ENCODE measurements at places on chromosomes 6 and 20.

DNA sequence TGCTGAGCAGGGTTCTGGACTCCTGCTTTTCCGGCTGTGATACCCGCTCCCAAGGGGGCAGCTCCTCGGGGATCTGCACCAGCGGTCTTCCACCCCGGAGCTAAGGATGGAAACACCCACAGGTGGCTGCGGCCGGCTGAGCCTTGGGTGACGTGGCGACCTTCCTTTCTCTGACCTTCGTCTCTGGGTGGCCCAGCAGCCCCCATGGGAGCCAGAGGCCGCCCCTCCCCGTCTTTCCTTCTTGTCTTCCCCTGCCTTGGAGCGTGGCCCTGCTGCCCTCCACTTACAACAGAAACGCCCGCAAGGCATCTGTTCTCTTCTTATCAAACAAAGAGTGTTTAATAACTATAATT lies 405.7 kb downstream of the TAF4 start:
- DNase-seq, result no peak

DNA sequence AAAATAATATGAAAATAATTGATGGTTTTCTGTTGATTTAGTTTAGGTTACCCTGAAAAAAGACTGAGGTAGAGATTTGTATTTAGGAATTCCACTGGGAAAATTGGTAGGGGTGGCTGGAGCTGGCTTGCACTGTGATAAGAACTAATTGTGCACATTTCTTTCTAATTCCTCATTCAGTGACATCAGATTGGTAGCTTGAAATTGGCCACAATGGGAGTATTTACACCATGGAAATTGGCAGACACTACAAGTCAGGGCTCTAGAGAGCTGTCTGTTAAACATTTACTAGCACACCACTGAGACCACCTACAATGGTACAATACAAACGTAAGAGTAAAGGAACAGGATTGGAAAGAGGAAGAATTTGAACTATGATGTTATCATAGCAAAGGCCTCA lies 52.0 kb upstream of the ISM1 start:
- DNase-seq, result no peak

DNA sequence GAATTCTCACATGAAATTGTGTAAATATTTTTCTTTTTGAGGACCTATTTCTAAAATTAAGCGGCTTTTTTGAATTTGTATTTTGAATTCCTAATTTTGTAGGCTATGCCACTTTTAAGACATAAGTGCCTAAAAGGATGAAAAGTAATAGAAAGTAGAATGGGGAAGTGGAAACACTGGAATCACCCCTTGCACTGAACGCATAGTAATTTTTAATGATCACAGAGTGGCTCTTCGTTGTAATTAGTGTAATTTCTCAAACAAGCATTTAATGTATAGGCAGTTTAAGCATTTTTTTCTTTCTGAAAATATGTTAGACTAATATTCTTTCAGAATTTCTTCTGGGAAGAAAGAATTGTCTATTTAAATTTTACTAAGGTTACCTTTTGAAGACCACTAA lies 73.2 kb downstream of the ARID1B start:
- DNase-seq, result no peak

DNA sequence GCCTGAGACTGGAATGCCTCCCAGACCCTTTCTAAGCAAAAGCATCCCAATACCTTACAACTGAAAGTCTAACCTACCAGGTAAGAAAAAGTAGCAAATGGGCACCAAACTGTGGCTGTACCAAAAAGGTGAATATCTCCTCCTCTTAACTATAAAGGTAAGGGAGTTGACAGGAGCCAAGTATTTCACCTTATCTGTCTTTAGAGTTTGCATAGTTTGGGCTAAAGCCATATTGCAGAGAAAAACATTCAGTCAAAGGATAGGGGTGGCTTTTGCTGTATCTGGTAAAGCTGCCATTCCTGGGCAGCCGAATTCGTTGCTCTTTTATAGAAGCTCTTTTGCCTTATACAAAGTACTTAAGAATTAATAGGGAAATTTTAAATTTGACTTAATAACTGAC lies 38.1 kb downstream of the PHF3 start:
- no peak for DNase-seq

DNA sequence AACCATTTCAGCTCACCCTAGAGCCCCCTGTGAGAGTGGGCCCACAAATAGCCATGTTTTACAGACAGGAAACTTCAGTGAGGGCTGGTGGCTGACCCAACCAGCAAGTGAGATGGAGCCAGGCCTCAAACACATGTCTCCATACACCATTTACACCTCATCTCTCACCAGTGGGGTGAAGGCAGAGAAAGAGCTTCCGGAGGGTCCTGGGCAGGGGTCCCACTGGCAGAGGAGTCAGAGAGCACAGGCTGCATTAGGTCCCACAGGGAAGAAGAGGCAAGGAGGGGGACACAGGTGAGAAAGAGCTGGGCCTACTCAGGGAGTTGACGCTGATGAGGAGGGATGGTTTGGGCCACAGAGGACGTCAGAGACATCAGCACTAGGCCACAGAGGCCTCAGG lies 172.6 kb downstream of the VEGFA start:
- DNase-seq, result no peak

- no peak for DNase-seq
These were observed 6.4 kb upstream of the COL9A1 start for GRCh38 chr6:70309243-70309642.

DNA sequence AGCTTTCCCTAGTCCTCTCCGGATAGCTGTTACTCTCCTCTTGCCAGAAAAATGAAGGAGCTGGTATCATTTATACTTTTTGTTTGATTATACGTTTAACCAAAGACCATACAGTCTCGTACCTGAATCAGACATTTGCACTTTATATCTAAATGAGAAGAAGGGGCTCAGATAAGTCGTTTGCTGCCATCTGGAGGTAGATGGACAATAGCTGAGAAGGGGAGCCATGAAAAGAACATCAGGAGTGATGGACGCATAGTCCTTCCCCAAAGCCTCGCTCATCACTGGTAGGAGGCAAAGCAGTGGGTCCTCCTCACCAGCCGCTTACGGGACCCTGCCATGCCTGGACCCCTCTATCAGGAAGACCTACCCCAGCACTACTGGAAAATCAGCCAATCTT lies 45.4 kb downstream of the RPF2 start:
- DNase-seq, result no peak

DNA sequence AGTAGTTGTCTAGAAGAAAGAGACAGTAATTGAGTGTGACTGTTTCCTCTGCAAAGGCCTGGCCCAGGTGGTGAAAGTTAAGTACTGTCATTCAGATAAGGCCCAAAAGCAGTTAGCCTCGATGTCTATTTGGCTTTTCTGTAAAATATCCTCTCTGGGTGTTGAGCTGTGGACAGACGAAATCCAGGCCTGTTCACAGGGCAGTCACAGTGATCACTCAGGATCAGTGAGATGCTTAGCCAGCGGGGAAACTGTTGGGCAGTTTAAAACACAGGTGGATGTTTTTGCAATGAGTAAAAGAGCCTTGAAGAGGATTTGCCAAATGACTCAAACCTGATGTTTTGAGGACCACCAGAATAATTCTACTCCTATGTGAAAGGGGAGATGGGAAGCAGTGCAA lies 22.0 kb upstream of the PRDM1 start:
- DNase-seq, result no peak

GRCh38 chr6:69878795-69879194 lies 12.4 kb downstream of the COL19A1 start:
- DNase-seq, result no peak

DNA sequence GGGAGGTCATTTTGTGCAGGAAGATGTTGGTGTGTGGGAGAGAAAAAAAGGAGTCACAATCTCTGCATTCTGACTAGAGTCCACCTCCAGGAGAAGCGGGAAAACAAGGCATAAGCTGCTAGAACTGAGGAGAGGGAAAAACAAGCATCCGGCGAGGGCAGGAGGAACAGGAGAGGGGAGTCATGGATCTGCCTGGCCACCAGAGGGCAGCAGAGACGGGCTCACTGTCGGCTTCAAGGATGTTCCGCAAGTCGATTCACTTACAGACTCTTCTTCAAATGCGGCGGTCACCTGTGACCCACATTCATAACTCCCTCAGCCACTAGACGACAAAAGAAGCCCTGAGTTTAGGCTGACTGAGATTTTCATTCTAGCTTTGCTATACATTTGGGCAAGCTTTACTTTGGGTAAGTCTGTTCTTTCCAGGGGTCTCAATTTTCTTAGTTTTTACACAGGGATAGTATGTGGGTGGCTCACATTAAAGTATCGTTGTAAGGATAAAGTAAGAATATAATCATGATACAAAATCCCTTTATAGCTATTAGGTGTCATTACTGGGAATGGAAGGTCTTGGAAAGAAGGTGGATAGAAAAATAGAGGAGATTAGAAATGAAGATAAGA lies 6.6 kb upstream of the BTNL2 start:
- peak; percentile 70 for DNase-seq

- no peak for DNase-seq
These were observed 34.7 kb upstream of the KCNB1 start for GRCh38 chr20:49516916-49517804.

DNA sequence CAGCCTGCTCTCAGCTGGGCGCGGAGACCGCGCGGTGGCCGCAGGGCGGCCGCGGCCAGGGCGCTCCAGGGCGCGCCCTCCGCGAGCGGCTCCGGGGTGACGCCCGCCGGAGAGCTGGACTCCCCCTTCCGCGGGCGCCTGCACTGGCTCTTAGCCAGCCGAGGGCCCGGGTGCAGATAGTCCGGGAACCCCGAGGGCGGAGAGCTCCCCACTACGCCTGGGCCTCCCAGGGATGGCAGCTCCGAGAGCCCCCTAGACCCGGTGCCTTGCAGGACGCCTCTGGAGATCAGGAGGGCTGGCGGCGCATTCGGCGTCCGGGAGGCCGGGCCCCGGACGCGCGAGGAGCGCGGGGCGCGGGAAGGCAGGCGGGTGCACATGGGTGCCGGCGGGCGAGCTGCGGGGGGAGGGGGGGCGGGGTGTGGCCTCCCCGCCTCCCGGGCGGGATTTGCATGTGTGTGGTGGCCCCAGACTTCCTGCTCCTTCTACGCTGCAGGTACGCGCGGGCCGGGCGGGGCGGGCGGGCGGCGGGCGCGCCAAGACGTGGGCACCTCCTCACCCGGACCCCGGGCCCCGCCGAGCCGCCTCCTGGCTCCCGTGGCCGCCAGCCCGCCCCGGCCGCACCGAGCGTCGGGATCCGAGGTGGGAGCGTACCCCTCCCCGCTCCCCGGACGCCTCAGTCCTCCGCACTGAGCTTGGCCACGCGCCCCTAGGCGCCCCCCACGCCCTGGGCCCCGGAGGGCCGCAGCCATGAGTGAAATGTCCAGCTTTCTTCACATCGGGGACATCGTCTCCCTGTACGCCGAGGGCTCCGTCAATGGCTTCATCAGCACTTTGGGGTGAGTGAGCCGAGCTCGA lies at the start of gene ITPR3:
TSS of gene ITPR3 (plus strand) at position 467 of the 855 bp plus-strand sequence. CDS start at position 748, 281 bp downstream.
- peak; percentile 79 for DNase-seq

DNA sequence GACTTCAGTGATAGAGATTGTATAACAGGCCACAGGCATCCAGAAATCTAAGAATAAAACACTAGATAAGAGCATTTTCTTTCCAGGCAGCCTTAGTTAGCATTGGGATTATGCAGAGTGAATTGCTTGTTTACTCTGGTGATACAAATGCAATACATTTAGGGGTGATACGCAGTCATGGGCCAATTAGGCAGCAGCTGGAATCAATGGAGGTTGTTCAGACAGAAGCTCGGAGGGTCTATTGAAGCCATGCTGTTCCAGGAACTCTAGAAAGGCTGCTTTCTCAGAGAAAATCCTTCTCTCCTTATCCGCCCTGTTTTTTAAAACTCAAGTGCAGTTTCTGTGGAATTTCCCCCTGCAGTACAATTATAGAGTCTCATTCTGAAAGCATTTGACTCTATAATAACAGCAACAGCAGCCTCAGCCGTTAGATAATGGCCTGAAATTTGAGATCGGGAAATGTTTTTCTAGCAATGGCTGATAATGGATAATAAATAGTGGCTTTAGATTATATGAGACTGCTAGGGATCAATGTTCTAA lies 364.3 kb upstream of the HS3ST5 start:
- DNase-seq, result no peak

All from central memory CD4-positive, alpha-beta T cell (primary cell).